ENCODE measurements at places on chromosomes 7 and 10. TPM values are rescaled to one million over a fixed set of nuclear protein-coding genes. Genes with fewer than 3 reads are reported as not detected.

APBB1IP gene
- total RNA-seq = 76.0 TPM

DNA sequence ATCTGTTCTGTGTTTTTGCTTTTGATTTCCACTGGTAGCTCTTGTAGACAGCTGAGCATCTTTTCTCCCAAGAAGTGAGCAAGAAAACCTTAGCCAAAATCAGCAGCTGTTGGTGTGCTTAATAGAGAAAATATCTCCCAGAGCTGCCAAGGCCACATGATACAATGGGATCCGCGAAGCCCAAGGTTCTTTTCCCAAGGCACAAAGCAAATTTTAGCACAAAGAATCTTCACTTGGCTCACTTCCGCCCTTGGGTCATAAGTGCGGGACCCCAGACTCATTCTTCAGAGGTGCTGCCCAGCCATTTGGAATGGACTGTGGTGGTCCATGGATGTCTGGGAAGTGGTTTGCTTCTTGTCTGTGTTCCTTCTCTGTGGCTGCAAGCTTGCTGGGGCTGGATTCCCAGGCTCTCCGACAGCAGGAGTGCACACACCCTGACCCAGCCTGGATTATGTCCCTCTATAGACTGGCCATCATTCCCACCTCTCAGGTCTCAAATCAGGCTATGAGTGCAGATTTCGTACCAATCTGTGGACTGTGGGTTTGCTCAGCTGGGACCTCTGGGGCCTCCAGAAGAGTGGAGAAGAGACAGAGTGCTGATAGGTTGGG, 93.0 kb upstream of the TMEM72 start:
- H3K36me3 ChIP-seq = no peaks in the 10 kb centered on the region
- H3K4me1 ChIP-seq = no peaks in the 10 kb centered on the region
- H3K27ac ChIP-seq = no peak overlapping the region
- no peak overlapping the region for H3K4me3 ChIP-seq
- DNase-seq = no peak
- H3K27me3 ChIP-seq = peaks cover 4% of the 10 kb centered on the region

DNA sequence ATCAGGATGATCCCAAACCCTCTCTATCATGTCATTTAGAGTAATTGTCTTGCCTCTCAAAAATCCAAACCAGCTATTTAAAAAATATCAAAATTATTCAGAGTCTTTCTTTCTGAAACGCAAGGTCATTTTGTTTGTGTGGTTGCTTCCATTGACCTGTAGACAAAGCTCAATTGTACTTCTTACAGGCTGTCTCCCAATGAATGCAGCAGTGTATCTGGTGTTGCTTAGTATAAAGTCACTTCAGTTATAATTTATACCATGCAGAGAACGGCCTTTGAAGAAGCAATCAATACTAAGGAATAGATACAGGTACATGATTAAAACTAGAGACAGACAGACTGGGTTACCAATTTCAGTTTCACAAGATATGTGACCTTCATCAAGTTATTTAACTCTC, 80.9 kb downstream of the DOCK4 start:
- H3K4me1 ChIP-seq = no peaks in the 10 kb centered on the region
- no peak for DNase-seq
- no peaks in the 10 kb centered on the region for H3K36me3 ChIP-seq
- H3K27me3 ChIP-seq = no peaks in the 10 kb centered on the region

- H3K4me1 ChIP-seq = peaks cover 3% of the 10 kb centered on the region
- DNase-seq = no peak
- H3K4me3 ChIP-seq = no peak overlapping the region
- peaks cover 2% of the 10 kb centered on the region for H3K27me3 ChIP-seq
- no peak overlapping the region for H3K27ac ChIP-seq
- H3K36me3 ChIP-seq = no peaks in the 10 kb centered on the region
These were observed 162.6 kb upstream of the CDCA7L start for GRCh38 chr7:22108151-22108845.

GRCh38 chr10:9331583-9332008, 1277.1 kb downstream of the GATA3 start:
- H3K27ac ChIP-seq = no peak overlapping the region
- H3K4me3 ChIP-seq = no peak overlapping the region
- DNase-seq = no peak
- H3K4me1 ChIP-seq = no peaks in the 10 kb centered on the region

SPDYE2 gene
- total RNA-seq = not detected

BICC1 gene
- not detected for total RNA-seq

PLXDC2 gene
- not detected for total RNA-seq

DNA sequence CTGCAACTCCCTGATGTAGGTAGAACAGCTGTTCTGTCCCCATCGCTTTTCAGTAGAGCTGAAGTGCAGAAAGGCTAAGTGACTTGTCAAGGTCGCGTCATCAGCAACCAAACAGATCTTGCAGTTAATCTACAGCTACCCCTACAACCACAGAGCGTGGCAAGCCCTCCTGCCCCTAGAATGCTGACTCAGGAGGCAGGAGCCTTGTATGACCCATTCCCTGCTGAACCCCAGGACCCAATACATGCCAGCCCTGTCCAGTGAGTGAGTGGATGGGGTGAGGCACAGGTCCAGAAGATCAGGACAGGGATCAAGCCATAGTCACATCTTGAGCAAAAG, 26.6 kb upstream of the GJD4 start:
- no peak for DNase-seq
- peaks cover 2% of the 10 kb centered on the region for H3K27me3 ChIP-seq
- H3K4me3 ChIP-seq = no peak overlapping the region
- H3K4me1 ChIP-seq = no peaks in the 10 kb centered on the region
- peaks cover 10% of the 10 kb centered on the region for H3K36me3 ChIP-seq
- H3K27ac ChIP-seq = no peak overlapping the region

SMO gene
- not detected for total RNA-seq

DNA sequence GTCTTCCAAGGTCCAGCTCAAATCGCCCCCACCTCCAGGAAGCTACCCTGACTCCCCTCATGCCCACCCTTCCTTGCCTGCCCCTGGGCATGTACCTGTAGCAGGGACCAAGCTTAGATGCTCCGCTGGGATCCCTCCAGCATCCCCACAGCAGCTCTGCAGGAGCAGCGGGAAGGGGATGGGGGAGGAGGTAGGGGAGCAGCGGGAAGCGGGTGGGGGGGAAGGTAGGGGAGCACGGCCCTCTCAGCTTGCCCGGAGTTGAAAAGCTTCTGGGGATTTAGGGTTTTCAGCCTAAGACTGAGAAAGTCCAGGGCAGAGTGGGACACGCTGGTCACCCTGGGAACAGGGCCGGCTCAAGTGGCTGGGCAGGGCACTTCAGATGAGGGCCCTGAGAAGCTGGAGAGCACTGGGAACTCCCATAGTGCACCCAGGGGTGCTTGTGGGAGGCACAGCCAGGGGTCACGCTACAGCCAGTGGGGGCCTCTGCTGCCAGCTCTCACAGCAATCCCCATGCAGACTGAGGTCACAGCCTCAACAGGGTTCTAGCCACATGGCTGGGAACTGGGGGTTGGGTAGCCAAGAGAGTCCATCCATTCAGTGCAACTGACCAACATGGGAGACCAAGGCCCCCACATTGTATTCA, 13.4 kb downstream of the WDR86 start:
- no peaks in the 10 kb centered on the region for H3K36me3 ChIP-seq
- no peak for DNase-seq
- no peak overlapping the region for H3K4me3 ChIP-seq

GRCh38 chr10:109933984-109934565, 10.8 kb upstream of the XPNPEP1 start:
- peak overlapping the region; percentile 94 for H3K27ac ChIP-seq
- peaks cover 4% of the 10 kb centered on the region for H3K36me3 ChIP-seq
- peaks cover 36% of the 10 kb centered on the region for H3K4me1 ChIP-seq

DNA sequence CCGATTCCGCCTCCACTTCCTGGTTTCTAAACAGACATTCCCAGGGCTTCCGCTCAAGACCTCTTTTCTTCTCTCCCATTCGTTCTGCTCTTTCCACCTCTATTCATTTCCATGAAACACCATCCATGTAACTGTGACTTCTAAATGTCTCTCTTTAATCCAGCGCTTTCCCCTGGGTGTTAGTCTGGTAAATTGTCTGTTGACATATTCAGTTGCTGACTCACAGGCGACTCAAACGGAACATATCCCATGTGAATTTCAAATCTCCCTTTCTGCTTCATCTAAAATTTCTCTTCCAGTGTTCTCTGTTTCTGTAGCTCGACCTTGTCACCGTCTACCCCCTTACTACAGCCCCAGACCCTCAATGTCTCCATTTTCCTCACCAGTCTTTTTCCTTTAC, 119.1 kb downstream of the PFKFB3 start:
- H3K36me3 ChIP-seq = peaks cover 11% of the 10 kb centered on the region
- no peak overlapping the region for H3K27ac ChIP-seq
- DNase-seq = no peak
- no peaks in the 10 kb centered on the region for H3K27me3 ChIP-seq
- no peak overlapping the region for H3K4me3 ChIP-seq

GRCh38 chr7:18212758-18213157, 185.1 kb upstream of the PRPS1L1 start:
- H3K27ac ChIP-seq = no peak overlapping the region
- no peak overlapping the region for H3K4me3 ChIP-seq
- H3K4me1 ChIP-seq = no peaks in the 10 kb centered on the region
- peaks cover 3% of the 10 kb centered on the region for H3K27me3 ChIP-seq
- no peak for DNase-seq

DNA sequence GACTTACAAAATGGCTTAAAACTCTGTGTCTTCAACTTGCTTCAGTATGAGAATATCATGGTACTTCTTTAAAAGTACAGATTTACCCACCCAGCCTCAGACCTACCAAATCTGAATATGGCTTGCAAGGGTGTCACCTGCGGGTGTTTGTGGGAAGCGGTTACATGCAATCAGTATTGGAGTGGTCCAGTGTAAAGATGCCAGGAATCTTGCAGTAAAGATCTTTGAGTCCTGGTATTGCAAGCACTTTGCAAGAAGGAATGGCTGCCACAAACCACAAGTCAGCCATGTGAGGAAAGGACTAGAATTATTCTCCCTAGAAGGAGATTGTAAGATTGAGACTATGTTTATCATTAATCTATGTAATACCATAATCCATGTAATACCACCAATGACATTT, 115.1 kb downstream of the PON1 start:
- H3K27ac ChIP-seq = no peak overlapping the region
- H3K4me1 ChIP-seq = no peaks in the 10 kb centered on the region
- H3K27me3 ChIP-seq = no peaks in the 10 kb centered on the region
- DNase-seq = no peak

DDC gene
- not detected for total RNA-seq

DNA sequence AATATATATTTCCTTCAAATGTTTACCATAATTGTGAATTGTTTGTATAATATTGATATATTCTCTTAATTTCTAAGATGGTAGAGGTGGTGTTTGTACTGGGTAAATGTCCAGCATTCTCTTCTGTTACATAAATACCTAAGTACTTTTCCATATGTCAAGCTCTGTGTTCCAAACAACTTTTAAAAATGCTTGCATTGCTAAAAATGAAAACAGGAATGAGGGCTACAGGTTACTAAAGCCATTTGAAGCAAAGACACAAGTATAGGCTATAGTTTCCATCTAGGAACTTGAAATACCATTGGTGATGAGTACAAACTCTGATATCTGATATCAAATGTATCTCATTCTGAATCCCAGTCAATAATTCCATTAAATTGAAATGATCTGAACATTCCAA, 233.6 kb upstream of the SORCS1 start:
- no peak overlapping the region for H3K4me3 ChIP-seq
- no peaks in the 10 kb centered on the region for H3K4me1 ChIP-seq
- no peak for DNase-seq
- no peaks in the 10 kb centered on the region for H3K27me3 ChIP-seq
- H3K27ac ChIP-seq = no peak overlapping the region
- H3K36me3 ChIP-seq = no peaks in the 10 kb centered on the region

HOXA6 gene
- total RNA-seq = not detected

- H3K36me3 ChIP-seq = peaks cover 9% of the 10 kb centered on the region
- H3K4me3 ChIP-seq = peak within 1 kb of the TSS; percentile 70
- H3K27me3 ChIP-seq = no peaks in the 10 kb centered on the region
- peak within 1 kb of the TSS; percentile 11 for H3K27ac ChIP-seq
- peak; percentile 75 for DNase-seq
These were observed at the start of gene FUOM for GRCh38 chr10:133357285-133358161. Gene FUOM, minus strand, starts transcription at chr10:133358019. Its CDS starts 12 bp downstream, at chr10:133358007.

CCL24 gene
- not detected for total RNA-seq

DNA sequence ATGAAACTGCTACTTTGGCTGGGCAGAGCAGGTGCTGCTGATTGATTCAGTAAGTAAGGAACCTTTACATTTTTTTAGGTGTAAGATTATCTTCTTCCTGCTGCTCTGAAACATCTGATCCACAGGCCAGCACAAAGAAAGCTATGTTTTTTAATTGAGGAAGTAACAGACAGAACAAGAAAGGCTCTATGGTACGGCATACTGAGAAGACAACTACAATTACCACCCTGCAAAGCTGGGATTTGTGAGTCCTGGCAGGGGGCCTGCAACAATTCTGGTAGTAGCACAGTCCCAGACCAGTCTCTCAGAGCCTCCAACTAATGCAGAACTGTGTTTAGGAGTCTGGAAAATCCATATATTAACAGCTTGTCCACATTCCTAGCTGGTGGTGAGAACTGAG, 103.0 kb upstream of the LRRTM3 start:
- no peak for DNase-seq
- H3K4me3 ChIP-seq = no peak overlapping the region
- H3K27me3 ChIP-seq = no peaks in the 10 kb centered on the region
- no peak overlapping the region for H3K27ac ChIP-seq
- no peaks in the 10 kb centered on the region for H3K4me1 ChIP-seq
- H3K36me3 ChIP-seq = no peaks in the 10 kb centered on the region

DNA sequence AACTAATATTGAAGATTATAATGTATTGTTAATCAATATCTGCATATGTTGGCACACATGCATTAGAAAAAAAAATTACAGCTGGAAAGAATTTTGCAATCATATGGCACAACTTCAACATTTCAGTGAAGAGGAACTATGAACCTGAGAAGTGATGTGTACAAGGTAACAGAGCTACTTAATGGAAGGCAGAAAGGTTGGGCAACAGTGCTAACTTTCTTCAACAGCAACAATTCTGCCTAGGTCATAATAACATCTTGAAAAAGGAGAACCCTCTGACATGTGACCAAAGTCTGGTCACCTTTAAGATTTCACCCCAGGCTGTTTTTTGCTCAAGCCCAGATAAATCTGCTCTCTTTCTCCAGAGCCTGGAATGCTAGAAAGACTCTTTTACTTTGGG, 47.9 kb upstream of the SKAP2 start:
- no peaks in the 10 kb centered on the region for H3K36me3 ChIP-seq
- no peak overlapping the region for H3K4me3 ChIP-seq

TDRD1 gene
- not detected for total RNA-seq

DNA sequence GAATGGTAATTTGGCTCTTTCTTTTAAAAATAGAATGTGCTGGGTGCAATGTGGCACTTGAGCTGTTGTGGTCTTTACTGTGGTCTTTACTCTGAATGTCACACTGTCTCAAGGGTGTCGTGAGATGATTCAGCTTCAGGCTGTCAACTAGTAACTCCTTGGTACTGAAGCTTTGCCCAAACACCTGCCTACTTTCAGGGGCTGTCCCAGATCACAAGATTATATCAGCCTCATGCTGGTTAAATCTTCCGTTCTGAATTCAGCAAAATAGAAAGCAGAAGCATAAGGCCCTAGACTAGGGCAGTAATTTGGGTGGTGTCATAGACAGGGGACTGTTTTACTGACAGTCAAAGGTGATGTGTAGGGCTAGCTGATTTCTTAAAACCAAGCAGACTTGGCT, 110.9 kb downstream of the BAMBI start:
- peaks cover 3% of the 10 kb centered on the region for H3K27me3 ChIP-seq
- H3K4me1 ChIP-seq = no peaks in the 10 kb centered on the region
- H3K36me3 ChIP-seq = no peaks in the 10 kb centered on the region
- no peak for DNase-seq
- no peak overlapping the region for H3K27ac ChIP-seq
- H3K4me3 ChIP-seq = no peak overlapping the region

- no peak for DNase-seq
- H3K4me3 ChIP-seq = no peak overlapping the region
- peaks cover 8% of the 10 kb centered on the region for H3K4me1 ChIP-seq
- H3K27ac ChIP-seq = no peak overlapping the region
- no peaks in the 10 kb centered on the region for H3K36me3 ChIP-seq
These were observed 289.4 kb upstream of the LRRN3 start for GRCh38 chr7:110801502-110801901.

Measured in activated CD8-positive, alpha-beta T cell treated with anti-CD3 and anti-CD28 coated beads, Interleukin-2, amount 10 ng/mL, durations not matched to agents 7 days and 5 days (primary cell).